ENCODE measurements at places on chromosomes 13 and 19.

DNA sequence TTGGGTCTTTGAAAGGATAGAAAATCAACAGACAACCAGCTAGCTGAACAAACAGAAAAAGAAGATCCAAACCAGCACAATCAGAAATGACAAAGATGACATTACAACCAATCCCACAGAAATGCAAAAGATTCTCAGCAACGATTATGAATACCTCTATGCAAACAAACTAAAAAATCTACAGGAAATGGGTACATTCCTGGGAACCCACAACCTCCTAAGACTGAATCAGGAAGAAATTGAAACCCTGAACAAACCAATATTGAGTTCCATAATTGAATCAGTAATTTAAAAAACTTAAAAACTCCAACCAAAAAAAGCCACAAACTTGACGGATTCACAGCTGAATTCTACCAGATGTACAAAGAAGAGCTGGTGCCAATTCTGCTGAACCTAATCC lies 20.9 kb upstream of the C1QTNF9B start:
- DNase-seq = peak; percentile 65

DNA sequence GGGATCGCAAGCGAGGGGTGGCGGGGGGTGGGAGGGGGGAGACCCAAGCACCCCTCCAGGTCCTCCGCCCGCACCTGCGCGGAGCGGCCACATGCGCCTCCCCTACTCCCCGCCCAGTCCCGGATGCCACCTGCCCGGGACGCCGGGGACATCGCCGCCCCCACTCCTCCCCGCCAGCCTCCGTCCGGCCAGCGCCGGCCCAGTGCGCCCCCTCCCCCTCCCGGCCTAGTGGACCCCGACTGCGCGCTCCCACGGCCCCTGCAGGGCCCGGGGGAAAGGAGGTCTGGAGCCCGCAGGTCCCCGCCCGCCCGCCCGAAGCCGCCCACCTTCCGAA lies 263 bp downstream of the RHPN2 start:
- DNase-seq = no peak

- no peak for DNase-seq
These were observed 24.6 kb upstream of the SEMA6B start for GRCh38 chr19:4583961-4584669.

GRCh38 chr13:102286326-102286725 lies 115.5 kb downstream of the FGF14 start:
- DNase-seq = peak; percentile 66

DNA sequence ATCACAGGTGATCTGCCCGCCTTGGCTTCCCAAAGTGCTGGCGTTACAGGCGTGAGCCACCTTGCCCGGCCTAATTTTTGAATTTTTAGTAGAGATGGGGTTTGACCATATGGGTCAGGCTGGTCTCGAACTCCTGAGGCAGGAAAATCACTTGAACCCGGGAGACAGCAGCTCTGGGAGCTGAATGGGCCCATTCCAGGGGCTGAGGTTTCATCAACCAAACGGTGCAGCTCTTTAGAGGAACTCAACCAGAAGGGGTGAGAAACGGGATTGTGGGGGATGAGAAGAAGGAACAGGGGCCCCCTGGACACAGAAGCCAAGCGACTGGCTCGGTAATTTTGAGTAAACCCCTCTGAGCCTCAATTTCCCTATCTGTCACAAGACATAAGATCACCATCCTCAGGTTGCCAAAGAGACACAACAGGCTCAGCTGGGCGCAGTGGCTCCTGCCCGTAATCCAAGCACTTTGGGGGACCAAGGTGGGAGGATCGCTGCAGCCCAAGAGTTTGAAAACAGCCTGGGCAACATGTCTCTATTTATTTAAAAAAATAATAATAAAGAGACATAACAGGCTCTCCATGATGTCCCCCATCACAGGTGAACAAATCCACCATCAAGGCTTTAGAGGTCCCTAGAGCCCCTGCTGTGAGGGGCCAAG lies 562 bp downstream of the IQCN start:
- DNase-seq = no peak

- peak; percentile 80 for DNase-seq
These were observed 185.0 kb downstream of the ZNF536 start for GRCh38 chr19:30557212-30557611.

- DNase-seq = no peak
These were observed 22.8 kb downstream of the TSHZ3 start for GRCh38 chr19:31326329-31327028.

DNA sequence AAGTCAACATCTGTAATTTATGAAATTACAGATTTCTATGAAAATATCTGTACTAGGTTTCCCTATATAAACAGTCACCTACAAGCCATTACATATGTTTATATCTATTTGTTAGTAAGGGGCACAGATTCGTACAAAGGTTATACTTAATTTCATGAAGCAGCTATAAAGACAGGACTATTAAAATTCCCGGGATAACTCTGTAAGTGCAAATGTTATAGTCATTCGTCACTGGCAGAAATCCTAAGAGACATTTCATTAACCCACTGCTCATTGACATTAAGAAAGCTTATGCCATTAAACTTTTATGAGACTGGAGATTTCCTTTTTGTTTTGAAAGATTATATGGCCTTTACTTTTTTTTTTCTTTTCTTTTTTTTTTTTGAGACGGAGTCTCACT lies 122.9 kb downstream of the MYO16 start:
- DNase-seq = peak; percentile 43

GRCh38 chr19:17235971-17236777 lies 9.5 kb downstream of the NR2F6 start:
- peak; percentile 52 for DNase-seq

DNA sequence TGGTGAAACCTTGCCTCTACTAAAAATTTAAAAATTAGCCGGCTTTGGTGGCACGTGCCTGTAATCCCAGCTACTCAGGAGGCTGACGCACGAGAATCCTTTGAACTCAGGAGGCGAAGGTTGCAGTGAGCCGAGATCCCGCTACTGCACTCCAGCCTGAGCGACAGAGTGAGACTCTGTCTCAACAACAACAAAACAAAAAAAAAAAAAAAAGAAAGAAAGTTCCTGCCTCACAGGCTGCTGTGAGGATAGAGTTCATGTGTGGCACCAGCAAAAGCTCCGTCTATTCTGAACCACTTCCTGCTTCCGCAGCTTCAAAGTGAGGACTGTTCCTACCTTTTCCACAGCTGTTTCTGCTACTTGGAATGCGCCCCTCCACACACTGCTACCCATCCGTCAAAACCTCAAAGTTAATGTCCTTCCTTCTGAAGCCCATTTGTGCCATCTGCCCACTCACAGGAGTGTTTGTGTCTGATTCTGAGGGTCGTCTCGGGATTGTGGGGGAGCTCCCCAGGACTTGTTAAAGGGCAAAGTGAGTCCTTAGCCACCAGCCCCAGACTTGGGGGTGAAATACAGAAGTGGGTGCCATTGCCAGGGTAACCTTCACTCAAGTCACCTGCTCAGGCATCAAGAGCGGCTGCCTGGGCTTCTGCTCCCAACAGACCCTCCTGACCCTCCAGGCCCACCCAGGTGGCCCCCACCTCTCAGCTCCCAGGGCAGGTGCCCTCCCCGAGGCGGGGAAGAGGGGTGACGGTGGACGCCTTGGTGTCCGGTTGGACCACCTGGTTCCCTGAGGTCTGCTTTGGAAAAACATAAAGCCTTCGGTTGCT lies 2.9 kb downstream of the MFSD12 start:
- no peak for DNase-seq

Data from fibroblast of skin of right quadriceps (primary cell).